ENCODE measurements at places on chromosomes 3 and 15.

DNA sequence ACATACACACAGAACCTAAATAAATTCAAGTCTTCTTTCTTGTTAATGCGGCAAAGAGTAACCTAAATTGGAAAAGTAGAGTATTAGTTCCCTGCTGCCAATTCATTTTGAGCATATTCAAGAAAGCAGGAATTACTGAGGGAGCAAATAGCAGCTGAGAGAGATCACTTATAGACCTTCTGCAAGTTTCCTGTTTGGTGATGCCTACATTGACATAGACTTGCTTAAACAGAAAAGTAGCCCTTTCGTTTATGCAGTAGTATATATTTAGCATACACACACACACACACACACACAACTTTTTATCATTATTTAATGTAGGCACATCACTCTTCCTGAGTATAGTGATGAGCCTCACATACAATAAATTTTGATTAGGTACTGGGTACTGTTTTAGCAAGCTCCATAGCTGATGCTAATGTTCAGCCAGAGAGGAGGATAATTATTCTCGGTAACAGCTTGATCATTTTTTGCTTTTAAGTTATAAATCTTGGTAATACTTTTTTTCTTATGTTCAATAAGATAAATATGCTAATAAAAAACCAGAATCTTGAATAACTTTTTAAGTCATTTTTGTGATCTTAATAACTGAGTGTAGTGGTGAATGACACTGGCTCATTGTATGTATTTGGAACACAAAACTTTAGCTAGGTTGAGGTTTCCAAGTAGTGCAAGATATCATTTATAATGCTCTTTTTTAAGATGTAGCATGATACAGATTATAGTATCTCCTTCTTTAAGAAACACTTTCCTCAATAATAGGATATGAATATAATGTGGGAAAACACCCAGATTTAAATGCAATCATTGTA, 174.7 kb downstream of the MBNL1 start:
- no peak for DNase-seq

DNA sequence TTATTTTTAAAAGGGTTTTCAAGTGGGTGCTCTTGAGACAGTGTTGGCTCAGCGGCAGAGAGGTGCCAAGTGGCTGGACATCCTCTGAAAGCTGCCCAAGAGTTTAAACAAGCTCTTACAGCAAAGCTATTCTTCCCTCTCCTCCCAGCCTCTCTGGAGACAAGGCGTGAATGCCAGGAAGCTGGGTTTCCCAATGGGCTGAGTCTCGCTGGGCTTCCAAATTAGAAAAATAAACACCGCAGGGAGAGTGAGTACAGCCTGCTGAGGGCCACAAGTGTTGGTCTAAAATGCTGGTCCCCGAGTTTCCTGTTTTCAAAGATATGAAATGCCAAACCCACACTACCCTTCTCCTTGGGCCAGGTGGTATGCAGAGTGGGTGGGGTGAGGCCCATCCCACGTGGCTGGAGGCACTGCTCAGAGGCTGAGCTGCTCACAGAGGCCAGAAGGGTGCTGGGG, 36.4 kb downstream of the ZDHHC3 start:
- DNase-seq, result no peak

- no peak for DNase-seq
Measured at GRCh38 chr3:111892070-111892469, 33.0 kb downstream of the PHLDB2 start.

DNA sequence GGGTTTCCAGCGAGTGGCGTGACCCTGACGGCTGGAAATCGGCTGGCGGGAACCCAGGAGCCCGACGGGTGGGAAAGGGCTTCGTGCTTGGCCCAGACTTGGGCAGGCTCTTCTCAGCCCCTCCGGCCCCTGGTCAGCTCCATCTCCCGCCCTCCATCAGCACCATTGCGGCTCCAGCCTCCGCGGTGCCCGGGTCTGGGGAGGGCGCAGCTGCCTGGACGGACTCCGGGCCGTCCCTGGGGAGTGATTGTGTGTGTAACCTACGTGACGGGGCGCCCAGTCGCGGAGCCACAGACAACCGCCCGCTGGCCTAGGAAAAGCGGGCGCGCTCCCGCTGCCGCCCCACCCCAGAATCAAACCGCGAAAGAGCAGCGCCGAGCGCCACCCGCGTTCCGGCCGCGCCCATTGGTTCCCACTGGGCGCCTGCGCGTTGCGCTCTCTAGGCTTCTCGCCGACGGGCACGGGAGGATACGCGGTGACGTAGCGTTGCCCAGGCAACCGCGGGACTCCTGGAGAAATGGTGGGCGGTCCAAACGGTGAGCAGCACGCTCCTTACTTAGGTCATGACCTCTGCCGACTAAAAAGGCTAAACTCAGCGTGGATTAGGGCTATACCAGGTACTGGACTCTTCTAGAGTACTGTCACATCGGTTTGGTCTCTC, at the start of gene CFAP20DC:
Gene CFAP20DC, minus strand, starts transcription at position 355 of the 661 bp plus-strand sequence. CDS start 394 bp downstream, outside the sequence.
- peak; percentile 93 for DNase-seq

DNA sequence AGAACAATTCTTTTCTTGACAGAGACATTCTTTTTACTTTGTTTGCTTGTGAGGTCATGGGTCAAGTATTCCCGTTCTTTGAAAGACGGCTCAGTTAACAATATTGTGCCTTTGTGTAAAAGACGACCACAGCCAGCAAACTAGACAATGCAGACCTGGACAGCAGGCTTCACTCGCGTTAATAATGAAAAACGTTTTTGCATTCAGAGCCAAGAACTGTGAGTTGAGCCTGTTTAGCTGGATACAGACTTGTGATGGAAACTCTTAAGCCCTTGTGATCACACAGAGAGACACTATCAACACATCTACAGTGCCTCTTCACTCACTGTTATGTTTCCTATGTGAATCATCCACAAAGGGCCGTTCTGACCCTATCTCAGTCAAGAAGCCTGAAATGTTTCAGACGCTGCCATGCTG, 37.3 kb upstream of the CMTM7 start:
- DNase-seq, result no peak

DNA sequence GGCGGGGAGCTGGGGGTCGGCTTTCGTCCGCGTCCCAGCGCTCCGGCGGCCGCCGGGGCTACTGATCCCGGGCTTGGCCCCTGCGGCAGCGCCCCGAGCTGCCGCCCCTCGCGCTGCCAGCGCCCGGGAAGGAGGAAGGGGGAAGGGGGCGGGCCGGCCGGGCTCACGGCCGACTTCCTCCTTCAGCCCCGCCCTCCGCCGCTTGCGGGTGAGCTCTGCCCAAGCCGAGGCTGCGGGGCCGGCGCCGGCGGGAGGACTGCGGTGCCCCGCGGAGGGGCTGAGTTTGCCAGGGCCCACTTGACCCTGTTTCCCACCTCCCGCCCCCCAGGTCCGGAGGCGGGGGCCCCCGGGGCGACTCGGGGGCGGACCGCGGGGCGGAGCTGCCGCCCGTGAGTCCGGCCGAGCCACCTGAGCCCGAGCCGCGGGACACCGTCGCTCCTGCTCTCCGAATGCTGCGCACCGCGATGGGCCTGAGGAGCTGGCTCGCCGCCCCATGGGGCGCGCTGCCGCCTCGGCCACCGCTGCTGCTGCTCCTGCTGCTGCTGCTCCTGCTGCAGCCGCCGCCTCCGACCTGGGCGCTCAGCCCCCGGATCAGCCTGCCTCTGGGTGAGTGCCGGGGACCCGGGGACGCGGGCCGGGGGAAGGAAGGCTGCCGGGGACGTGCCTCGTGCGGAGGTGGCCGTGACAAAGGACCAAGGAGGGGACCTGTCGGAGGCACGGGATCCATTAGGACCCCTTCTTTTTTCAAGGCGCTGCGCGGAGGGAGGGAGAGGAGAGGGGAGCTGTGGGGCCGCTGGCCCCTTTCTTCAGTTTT, at the start of gene SEMA4B:
Gene SEMA4B, plus strand, starts transcription at position 201 of the 814 bp plus-strand sequence. Its CDS starts 249 bp downstream, at position 450.
- DNase-seq, result no peak

- no peak for DNase-seq
Measured at GRCh38 chr3:50299929-50300680, 900 bp upstream of the HYAL3 start.

- DNase-seq, result no peak
Measured at GRCh38 chr15:66080717-66081398, 172.7 kb downstream of the MEGF11 start.

- no peak for DNase-seq
Measured at GRCh38 chr3:42194943-42195510, 71.0 kb downstream of the CCK start.

GRCh38 chr3:115062412-115062956, 84.6 kb downstream of the ZBTB20 start:
- no peak for DNase-seq

DNA sequence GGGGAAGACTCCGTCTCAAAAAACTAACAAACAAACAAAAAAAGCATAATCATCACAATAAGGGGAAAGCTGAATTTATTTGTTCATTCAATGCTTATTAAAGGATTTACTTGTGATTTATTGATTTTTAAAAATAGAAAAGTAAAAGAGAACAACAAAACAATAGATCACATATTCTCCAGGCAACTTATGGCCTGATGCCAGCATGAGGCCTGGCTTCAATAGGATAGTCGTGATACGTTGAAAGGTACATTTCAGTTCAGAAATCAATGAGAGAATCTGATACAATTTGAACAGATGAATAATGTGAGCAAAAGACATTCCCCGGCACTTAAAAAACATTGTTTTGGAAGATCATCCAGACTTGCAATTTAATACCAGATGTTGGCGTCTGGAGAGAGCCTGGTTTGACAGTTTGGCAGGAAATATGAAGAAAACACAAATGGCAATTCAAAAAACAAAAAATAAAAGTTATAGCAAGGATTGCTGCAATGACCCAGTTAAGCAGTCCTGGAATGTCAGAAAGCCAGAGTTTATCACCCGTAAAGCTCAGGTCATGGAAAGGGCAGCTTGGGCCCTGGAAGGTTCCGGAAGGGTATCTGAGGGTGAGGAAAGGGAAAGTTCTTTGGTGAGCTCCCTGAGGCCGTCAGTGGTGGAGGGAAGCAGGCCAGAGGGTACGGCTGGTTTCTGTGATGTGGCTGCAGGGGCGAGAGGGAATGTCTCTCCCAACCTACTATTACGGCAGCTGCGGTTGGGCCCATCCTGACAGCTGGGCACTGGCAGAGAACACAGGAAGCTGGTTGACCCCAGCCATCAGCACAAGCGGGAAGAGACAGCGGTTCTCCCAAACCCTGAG, 230.2 kb upstream of the HES1 start:
- no peak for DNase-seq

DNA sequence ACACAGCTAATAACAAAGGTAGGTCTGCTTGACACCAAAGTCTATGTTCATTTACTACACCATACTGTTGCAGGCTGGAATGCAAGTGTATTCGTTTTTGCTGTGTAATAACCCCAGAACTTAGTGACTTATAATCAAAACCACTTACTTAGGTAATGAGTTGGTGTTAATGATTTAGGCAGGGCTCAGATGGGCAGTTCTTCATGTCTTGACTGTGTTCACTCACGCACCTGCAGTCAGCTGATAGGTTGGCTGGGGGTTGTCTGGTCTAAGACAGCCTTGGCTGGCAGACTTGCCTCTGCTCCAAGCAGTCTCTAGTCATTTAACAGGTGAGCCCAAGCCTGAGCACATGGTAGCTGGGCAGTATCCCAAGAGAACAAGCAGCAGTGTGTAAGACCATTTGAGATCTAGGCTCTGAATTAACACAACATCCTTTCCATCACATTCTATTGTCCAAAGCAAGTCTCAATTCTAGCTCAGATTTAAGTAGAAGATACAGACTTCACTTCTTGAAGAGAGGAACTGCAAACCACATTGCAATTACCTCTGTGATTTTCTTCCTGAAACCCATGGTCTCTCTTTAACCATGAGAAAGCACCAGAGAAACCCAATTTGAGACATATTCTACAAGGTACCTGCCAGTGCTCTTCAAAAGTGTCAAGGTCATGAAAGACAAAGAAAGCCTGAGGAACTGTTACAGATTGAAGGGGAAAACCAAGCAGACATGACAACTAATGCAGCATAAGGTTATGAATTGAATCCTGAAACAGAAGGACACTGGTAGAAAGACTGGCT, 13.3 kb upstream of the DCLK3 start:
- no peak for DNase-seq

All from stimulated activated naive B cell treated with anti-CD40 and anti-IgM and Interleukin-4, amounts not matched to agents 10 μg/mL and 1 μg/mL and 100 μg/mL, for 72 hours (primary cell).